ENCODE measurements at places on chromosomes 11 and 22. TPM values are rescaled to one million over a fixed set of nuclear protein-coding genes. Genes with fewer than 3 reads are reported as not detected.

Gene COMT
- total RNA-seq, result 252 TPM

Gene PKDREJ
- total RNA-seq, result not detected

Gene KRTAP5-8
- total RNA-seq, result not detected

Gene SORL1
- 27.6 TPM for total RNA-seq

Gene RBMXL2
- not detected for total RNA-seq

Measured in smooth muscle cell of the umbilical artery (primary cell).